ENCODE measurements at places on chromosomes 12 and 14.
A peak's percentile ranks its signal among the peaks of the same experiment; 100 is the strongest.

DNA sequence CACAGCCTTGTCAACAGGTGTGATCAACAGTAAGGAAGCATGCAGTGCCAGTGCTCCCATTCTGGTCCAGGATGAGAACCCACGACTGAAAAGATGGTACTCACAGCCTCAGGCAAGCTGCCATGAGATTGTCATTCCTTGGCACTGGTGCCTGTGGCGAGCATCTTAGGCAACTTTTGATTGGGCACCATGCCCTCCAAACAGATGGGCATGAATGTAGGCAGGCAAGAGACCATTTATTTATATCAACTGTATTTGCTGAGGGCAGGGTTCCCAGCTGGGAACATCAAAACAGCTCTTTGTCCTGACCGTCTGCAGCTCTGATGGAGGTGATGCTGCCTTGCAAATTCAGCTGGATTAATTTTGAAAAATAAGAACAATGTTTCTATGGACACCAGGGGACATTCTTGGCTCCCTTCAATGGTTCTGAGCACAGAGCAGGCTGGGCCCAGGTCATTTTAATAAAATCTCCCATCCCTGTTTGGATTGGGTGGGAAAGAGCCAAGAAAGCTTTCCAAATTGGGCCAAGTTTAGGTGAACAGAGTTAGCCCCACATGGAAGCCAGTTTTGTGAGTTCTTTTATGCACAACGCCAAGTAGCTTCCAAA lies 522.5 kb downstream of the RMST start:
- DNase-seq = no peak

- peak; percentile 30 for DNase-seq
Measured at GRCh38 chr12:111024205-111024801, 103.9 kb upstream of the MYL2 start.

DNA sequence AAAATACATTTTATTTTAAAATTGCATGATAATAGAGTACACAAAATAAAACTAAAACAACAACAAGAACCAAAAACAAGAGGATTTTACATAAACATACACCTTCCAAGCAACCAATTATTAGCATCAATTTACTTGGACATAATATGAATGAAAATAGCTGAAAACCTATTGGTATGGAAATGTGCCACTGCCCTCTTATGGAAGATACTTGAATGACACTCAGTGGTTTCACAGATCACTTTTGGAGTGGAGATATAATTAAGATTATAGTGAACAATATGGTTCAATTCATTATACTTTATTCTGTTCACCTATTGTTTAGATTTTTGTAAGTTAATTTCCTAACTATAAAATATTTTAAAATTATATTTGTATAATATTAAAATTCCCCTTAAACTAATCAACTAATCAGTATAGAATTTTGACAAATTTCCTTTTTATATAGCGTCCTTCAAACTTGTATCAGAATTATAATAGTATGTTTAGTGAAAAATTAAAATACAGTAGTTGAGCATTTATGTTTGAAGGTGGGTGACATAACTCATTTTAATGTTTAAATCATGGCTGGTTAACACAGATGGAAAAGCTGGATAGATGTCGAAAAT lies 70.1 kb downstream of the SLC6A15 start:
- DNase-seq = peak; percentile 82

DNA sequence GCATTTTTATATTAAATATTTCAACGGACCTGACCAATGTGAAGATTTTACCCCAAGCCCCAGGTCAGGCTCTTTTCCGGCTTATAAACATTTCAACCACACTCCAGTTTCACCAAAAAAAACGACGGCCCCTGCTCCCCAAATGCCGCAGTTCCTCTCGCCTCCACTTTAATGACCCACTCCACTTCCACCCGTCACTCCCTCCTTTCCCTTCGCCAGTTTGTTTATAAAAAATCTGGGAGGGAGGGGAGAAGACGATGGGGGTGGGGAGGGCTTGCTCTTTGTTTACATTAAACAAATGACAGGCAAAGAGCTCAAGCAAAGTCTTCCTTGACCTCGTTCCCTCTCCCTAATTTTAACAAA lies 5.4 kb downstream of the SIX6 start:
- DNase-seq = peak; percentile 78

GRCh38 chr12:18721452-18721851 lies 16.4 kb downstream of the PLCZ1 start:
- DNase-seq = no peak

All from NCI-H526 (cell line).